ENCODE measurements at places on chromosomes 2 and 18. TPM values are rescaled to one million over a fixed set of nuclear protein-coding genes. Genes with fewer than 3 reads are reported as not detected.

Gene RGPD3
- total RNA-seq, result 0.15 TPM

Gene BOLL
- 2.7 TPM for total RNA-seq

Gene TRIB2
- 12.6 TPM for total RNA-seq

Gene SYT4
- total RNA-seq, result not detected

Gene LRP1B
- total RNA-seq, result 3.3 TPM

Gene CD8B
- total RNA-seq, result 0.23 TPM

Gene C18orf54
- not detected for total RNA-seq

Gene OR6B3
- not detected for total RNA-seq

Gene ACVR1C
- 2.1 TPM for total RNA-seq

Gene FAP
- 10.1 TPM for total RNA-seq

Gene L3MBTL4
- 0.81 TPM for total RNA-seq

Gene HOXD1
- not detected for total RNA-seq

Gene OTOS
- total RNA-seq, result not detected

Gene GCG
- not detected for total RNA-seq

Gene TBR1
- not detected for total RNA-seq

Gene ITGA4
- total RNA-seq, result 0.55 TPM

Gene ERICH2
- not detected for total RNA-seq

Gene GNAL
- total RNA-seq, result 35.4 TPM

Gene RIT2
- total RNA-seq, result not detected

Gene CHST9
- not detected for total RNA-seq

Gene KIF5C
- total RNA-seq, result 2.8 TPM

Gene TMEM247
- not detected for total RNA-seq

Gene FSIP2
- 0.10 TPM for total RNA-seq

Gene MATN3
- not detected for total RNA-seq

Gene RPRM
- not detected for total RNA-seq

Gene SCN7A
- total RNA-seq, result 2.5 TPM

Gene ALLC
- total RNA-seq, result not detected

Gene WNT6
- 3.4 TPM for total RNA-seq

Gene LOXHD1
- total RNA-seq, result not detected

Gene GKN2
- total RNA-seq, result not detected

Gene SLC23A3
- 1.5 TPM for total RNA-seq

Gene PLGLB1
- 0.75 TPM for total RNA-seq

Gene TNFRSF11A
- total RNA-seq, result 1.8 TPM

Gene KCNE4
- total RNA-seq, result 2.2 TPM

Gene CHRND
- 49.1 TPM for total RNA-seq

Gene ORMDL1
- 38.9 TPM for total RNA-seq

Gene METTL4
- 2.9 TPM for total RNA-seq

Gene UGT1A8
- not detected for total RNA-seq

Gene ANKRD29
- total RNA-seq, result 0.93 TPM

Gene KIF3C
- 1.1 TPM for total RNA-seq

Gene FBXO41
- 0.82 TPM for total RNA-seq

Gene RTP5
- total RNA-seq, result not detected

Gene VIT
- 14.4 TPM for total RNA-seq

Gene DYNAP
- not detected for total RNA-seq

Measured in gastrocnemius medialis (tissue), 4 donors.